ENCODE measurements at places on chromosomes 1 and 21.

GRCh38 chr1:28506907-28507246 is 1.0 kb downstream of the RCC1 start:
- DNase-seq = no peak

DNA sequence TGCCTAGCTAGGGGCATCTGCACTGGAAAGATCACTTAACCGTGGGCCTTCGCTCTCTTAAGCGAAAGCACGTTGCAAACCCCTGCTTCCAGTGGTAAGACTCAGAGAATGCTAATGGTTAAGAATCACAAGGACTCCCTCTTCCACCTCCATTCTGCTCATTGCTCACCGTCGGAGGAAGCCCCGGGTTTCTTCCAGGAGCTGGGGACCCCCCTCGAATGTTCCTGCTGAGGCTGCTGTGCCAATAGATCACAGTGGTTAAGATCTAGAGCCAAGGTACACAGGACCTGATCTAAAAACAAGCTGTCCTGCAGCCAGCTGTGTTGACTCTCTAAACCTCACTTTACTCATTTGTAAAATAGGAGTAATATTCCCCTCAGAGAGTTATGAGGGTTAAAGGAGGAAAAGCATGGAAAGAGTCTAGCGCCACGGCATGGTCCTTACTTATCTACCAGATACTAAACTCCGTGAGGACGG is 765 bp downstream of the VAMP3 start:
- DNase-seq = no peak

- no peak for DNase-seq
Measured at GRCh38 chr1:119136401-119136800, 4.1 kb downstream of the WARS2 start.

DNA sequence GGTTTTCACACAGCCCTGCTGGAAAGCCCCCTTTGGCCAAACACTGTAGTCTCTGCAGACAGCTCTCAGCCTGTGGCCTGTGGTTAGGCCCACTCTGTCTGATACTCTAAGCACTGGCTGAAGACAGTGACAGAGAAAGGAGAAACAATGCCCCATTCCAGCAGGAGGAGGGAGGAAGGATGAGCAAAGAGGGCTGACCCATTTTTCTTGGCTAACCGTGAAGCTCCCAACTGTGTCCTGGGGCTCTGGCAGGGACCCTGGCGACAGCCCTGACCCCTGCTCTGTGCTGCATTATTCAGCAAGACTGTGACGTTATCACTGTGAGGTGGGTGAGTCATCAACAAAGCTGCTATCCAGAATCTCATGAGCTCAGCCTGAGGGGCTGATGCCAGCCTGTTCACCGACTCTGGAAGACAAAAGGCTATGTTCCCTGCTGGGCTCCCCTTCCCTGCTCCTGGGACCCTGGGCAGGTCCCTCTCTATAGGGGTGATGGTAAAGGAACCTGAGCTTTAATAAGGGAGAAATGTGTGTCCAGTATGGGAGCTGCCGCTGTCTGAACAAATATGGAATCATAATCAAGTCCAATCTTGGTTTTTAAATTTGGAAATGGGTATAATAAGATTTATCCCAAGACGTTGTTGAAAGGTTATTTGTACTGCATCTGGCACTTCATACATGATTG is 107.0 kb downstream of the RHOU start:
- no peak for DNase-seq

GRCh38 chr21:26550326-26550725 is 22.8 kb downstream of the CYYR1 start:
- no peak for DNase-seq

All from CD4-positive, alpha-beta T cell treated with Interleukin-12 subunit alpha and Interleukin-12 subunit beta, for 1 hour (primary cell).